CD8-positive, alpha-beta memory T cell (primary cell): ENCODE measurements at places on chromosomes 3 and 15. TPM values are rescaled to one million over a fixed set of nuclear protein-coding genes. Genes with fewer than 3 reads are reported as not detected.

- DNase-seq: no peak
Measured at GRCh38 chr3:194736277-194736895, 50.7 kb downstream of the FAM43A start.

DNA sequence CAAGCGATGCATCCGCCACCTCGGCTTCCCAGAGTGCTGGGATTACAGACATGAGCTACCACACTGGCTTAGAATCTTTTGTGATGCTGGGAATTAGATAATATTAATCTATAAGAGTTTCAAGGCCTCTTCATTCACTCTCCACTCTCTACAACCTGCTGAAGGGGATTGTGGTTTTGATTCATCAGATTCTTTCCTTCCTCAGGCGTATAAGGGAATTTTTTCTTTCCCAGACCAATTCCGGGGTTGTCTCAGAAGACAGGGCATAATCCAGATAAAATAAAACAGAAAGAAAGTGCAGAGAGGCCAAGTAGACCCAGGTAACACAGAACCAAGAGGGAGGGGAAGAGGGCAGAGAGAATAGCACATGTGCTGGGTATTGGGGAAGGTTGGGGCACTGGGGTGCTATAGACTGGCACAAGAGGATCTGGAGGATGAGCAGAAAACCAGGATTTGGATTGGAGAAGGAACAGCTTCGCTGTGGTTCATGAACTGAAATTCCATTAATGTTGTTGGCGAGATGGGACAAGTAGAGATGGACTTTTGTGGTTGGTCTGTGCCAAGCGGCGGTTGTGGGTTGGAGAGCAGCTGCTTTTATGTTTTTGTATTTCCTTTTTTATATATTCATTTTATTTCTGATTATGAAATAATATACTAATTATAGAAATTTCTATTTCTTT is 12.8 kb downstream of the ARL6IP5 start:
- DNase-seq: no peak

DNA sequence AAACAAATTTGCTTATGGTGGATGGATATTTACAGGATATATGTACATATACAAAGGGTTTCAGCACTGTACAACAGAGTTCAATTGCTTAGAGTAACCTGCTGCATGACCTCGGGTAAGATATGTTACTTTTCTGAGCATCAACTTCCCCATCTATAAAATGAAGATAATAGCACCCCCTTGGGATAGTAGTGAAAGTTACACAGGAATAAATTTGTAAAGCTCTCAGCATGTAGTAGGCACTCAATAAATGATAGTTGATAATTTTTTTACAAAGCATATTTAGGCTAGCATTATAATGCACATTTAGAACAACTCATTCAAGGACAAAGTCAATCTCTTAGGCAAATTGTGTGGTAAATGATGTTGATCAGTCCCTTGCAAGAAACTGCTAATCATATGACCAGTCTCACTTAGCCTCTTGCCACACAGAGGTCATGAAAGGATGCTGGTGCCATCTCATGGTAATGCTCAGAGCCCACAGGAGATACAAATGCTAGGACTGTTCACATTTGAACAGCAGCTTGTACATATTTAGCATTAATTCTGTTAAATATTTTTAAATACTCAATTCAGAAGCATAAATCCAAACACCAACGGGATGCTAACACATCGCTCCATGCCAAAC is 123.9 kb downstream of the MAGI1 start:
- DNase-seq: no peak

GRCh38 chr3:119302697-119303551 is 8.7 kb downstream of the ARHGAP31 start:
- no peak for DNase-seq

- no peak for DNase-seq
Measured at GRCh38 chr3:130811557-130811956, 64.9 kb upstream of the PIK3R4 start.

Gene RNF123
- total RNA-seq: 43.7 TPM

Gene SEMA3G
- total RNA-seq: 0.16 TPM

Gene ASB14
- total RNA-seq: not detected

DNA sequence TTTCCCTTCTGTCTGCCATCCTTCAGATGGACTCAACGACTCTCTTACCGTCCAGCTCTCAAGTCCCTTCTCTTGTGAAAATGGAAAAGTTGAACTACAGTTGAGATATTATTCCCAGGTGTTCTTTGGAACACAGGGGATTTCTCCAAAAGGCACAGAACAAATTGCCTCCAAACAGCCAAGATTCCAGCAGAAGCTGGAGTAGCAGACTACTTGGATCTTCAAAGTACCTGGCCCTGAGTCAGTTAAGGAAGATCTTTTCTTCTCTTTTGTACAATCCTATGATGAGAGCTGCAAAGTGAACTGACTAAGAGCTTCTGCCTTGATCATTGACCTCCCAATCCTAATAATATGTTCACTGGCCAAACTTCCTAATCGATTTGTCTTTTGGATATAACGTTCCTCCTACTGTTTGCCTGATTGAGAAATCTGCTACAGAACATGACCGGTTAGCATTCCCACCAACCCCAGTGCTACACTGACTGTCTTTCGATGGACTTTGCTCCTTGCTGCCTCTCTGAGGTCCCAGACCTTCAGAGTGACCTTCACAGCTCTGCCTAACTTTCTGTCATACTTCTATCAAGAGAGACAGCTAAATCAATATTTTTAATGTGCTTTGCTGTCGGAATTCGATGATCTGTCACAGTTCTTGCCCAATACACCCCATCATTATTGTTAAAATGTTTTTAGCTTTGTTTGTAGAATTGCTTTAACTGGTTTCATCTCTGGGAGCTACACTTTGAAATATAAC is 21.9 kb downstream of the PAQR9 start:
- DNase-seq: no peak

DNA sequence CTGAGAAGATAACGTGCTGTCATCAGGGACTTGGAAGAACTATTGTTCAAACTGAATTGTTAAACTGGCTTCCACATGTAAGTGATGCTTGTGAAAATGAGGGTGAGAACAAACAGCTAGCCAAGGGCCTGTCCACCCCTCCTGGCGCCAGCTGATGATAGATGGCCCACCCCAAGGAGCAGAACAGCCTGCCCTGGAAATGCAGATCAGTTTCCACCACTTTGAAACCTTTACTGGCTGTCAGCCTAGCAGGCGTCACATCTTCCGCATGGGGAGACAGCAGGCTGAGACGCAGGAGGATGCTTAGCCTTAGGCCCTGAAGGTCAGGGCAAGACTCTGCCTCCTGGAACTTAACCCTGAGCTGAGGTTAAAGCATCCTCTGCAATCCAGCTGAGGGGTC is 6.4 kb upstream of the SLC51B start:
- no peak for DNase-seq

GRCh38 chr3:197427021-197427420 is 128.6 kb upstream of the DLG1 start:
- DNase-seq: no peak

Gene DNAH12
- 0.13 TPM for total RNA-seq

Gene LEKR1
- total RNA-seq: 0.55 TPM

Gene COLQ
- total RNA-seq: 1.1 TPM

Gene ECE2
- total RNA-seq: not detected

Gene CEP152
- 20.7 TPM for total RNA-seq

Gene VPS39
- 45.5 TPM for total RNA-seq

GRCh38 chr15:32834156-32834555 is 116.4 kb downstream of the GREM1 start:
- no peak for DNase-seq

Gene RAP2B
- total RNA-seq: 17.8 TPM

- DNase-seq: no peak
Measured at GRCh38 chr3:29167180-29167579, 113.7 kb upstream of the RBMS3 start.

- no peak for DNase-seq
Measured at GRCh38 chr3:14511623-14512280, 28.4 kb downstream of the GRIP2 start.

Gene GABRA5
- not detected for total RNA-seq

DNA sequence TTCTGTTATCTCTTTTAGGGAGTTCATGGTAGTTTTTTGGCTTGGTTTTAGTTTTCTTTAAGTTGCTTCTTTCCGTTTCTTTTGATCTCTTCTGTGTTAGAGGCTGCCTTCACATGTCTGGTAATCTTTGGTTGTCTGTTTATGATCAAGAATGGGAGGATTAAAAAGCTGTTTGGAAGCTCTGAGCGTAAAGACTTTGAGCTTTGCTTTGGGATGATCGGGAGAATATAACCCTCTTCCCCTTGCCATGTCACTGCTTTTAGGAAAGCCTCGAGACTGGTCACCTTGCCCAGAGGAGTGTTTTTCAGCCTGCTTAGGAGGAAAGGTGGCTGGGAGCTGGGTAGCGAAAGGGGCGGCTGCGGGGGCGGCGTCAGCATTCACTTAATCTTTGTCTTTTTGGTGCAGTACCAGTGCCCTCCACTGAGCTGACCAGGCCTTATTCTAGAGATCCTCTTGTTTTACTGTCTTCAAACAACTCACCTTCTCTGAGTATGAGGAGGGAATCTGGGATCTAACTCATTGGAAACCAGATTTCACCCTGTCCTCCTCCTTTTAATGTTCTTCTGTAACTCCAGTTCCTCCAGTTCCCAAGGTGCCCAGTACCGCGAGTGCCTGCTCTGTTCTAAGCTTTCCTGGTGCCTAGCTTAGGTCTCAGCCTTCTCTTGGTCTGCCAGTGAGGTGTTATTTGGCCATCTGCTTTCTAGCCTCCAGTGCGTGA is 15.5 kb downstream of the TATDN2 start:
- DNase-seq: peak; percentile 75
